Caco-2 (cell line): ENCODE measurements at places on chromosomes 11 and 22.

DNA sequence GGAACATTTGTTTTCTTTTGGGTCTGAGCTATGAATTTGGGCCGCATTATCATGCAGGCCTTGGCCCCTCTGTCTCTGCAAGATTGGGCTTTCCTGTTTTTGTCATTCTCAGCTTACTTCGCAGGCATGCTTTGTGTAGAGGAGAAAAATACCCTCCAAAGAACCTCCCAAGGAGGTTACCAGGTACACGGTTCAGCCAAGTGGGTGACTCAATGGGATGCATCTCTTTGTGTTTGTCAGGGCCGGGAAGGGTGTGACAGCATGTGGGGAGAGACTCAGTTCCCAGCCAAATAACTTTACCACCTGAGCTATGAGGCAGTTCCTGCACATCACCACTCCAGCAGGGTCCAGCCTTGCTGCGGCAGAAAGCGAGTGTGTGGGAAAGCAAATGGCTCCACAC, 47.8 kb upstream of the CLDN5 start:
- DNase-seq, result no peak

GRCh38 chr11:92397221-92397755, 172.7 kb downstream of the FAT3 start:
- DNase-seq, result no peak

DNA sequence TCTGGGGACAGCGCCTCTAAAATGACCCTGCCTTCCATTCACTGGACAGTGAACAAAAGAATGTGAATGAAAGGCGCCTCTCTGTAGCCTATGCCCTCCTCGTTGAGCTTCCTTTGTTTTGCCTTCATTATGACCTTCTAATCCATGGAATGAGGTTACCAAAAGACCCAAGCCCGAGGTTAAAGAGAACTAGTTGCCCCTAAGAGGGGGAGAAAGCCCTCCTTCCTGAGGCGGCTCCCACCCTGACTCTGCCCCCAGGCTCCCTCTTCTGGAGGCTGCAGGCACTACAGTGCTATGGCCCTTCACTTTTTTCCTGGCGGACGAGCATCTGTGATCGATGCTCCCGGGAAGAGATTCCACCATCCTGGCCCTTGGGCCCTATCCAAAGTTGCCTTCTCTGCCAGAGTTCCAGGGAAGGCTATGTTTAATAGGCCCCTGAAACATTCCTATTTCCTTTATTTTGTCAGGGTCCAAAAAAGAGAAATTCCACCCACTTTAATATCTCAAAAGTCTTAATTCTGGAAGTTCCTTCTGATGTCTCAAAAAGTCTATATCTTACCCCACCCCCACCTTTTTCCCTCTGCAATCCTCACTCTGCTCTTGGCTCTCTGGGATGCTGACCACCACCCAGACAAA, 147.3 kb downstream of the FEZ1 start:
- DNase-seq, result peak; percentile 72

DNA sequence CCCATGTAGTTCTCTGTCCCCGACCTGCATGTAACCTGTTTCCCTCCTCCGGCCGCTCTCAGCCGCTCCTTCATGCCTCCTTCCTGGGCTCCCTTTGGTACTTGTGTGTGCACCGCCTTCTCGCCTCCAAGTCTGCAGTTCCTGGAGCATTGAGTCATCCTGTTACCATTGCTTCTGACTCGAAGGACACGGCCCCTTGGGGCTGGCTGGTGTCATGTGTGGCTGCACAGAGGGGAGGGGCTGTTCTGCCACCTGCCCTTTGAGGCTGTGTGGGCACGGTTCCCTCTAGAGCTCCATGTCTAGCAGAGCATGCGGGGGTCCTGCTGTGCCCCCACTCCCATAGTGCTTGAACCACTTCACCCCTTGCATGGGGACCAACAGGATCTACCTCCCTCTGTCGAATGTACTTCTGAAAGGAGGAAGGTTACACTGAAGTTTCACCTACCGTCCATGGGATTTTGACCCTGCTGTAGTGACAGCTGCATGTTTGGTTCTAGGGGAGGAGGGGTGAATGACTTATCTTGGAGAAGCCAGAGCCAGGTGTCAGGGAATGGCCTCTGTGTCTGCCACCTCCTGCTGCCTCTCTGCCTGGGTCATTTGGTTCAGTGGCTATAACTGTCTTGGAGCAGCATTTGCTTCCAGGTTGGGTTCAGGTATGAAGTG, 39.6 kb downstream of the BCR start:
- DNase-seq, result no peak

- no peak for DNase-seq
These were observed 119.2 kb downstream of the FEZ1 start for GRCh38 chr11:125376856-125377255.

GRCh38 chr11:559712-560304, 730 bp downstream of the LMNTD2 start:
- DNase-seq, result peak; percentile 63

DNA sequence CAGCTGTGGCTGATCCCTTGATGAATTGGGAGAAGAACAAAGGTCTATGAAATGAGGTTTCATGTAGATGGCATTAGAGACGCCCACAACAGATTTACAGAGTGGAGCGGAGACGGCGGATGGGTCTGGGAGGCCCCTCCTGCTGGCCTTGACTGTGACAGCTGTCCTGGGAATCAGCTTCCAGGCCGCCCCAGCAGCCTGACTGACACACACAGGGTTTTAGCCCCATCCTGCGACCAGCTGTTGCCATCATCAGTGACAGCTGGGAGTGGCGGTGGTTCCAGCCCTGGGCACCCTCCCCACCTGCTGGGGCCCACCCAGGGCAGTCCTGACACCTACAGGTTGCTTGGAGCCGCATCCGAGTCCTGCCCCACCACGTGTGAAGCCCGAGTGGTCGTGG, 64.0 kb upstream of the PPP6R3 start:
- no peak for DNase-seq

DNA sequence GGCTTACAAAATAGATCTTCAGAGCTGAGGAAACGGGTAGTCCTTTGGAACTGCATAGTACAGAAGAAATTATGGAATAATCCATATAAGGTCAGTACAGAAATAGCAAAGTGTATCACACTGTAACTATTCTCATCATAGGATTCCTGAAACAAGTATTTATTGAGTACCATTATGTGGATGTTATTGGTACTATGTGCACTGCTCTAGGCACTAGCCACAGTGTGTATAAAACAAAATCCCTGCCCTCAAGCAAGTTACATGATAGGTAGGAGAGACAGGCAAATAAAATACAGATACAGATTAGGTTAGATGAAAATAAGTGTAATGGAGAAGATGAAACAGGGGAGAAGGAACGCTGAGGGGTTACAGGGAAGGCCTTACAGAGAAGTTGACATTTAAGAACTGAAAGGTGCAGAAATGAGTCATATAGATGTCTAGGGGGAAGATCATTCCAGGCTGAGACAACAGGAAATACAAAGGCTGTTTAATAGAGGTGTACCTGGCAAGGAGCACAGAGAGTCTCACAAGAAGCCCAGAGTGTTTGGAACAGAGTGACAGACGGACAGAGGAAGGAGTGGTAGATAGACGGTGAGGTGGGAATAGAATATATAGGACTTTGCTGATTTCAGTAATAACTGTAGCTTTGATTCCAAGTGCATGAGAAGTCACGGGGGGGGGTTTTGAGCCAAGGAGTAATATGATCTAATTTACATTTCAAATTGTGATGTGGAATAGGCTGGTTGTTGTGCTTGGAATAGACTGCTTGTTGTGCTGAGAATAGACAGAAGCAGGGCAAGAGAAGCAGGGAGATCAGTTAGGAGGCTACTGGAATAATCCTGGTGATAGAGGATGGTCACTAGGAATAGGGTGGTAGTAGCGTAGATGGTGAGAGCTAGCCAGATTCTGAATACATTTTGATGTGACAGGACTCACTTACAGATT, 13.7 kb downstream of the RNF141 start:
- no peak for DNase-seq

- no peak for DNase-seq
These were observed 76.9 kb upstream of the API5 start for GRCh38 chr11:43234881-43235280.

GRCh38 chr11:96074551-96075310, 150.8 kb upstream of the MTMR2 start:
- DNase-seq, result no peak

GRCh38 chr11:117239295-117239694, 6.8 kb downstream of the RNF214 start:
- no peak for DNase-seq

- no peak for DNase-seq
These were observed 48.8 kb upstream of the CARS1 start for GRCh38 chr11:3105791-3106735.

- no peak for DNase-seq
These were observed 164.0 kb downstream of the TENM4 start for GRCh38 chr11:79276736-79277325.

GRCh38 chr11:36421546-36422155, 88.4 kb downstream of the TRAF6 start:
- no peak for DNase-seq

DNA sequence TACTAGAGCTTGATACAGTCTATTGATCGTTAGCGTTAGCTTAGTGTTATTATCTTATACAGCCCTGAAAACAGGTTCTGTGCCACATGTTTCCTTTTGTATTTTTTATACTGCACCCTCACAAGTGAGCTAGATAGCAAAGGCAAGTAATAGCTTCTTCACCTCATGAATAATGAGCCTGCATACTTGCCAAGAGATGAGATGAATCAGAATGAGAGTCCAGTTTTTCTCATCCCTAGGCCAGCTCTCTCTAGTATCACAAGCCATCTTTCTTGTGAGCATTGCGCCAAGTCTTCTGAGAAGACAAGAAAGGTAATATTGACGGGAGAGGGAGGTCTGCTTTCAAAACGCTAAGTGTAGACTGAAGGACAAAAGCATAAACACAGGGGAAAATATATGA, 8.7 kb upstream of the CARD18 start:
- DNase-seq, result no peak

- DNase-seq, result peak; percentile 69
These were observed 318.7 kb downstream of the BUD13 start for GRCh38 chr11:116454020-116454645.

GRCh38 chr11:86438685-86439084, 64.0 kb downstream of the CCDC81 start:
- no peak for DNase-seq

- DNase-seq, result peak; percentile 57
These were observed 26.9 kb downstream of the POLR3H start for GRCh38 chr22:41517172-41518047.

DNA sequence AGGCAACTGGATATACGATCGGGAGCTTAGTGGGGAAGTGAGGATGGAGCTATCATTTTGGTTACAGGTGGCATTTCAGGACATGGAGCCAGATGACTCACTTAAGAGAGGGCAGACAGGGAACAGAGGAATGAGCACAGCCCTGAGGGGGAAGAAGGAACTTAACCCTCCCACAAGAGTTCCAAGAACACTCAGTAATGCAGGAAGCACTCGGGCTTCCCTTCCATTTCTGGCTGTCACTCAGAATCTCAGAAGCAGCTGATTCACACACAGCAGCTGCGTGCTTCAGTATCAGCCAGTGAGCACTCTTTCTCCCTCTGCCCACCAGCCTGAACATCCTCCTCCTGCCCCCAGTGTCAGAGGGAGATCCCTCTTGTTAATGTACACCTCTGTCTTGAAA, 34.8 kb downstream of the EFCAB6 start:
- DNase-seq, result no peak
